SJSA1 (cell line): ENCODE measurements at places on chromosomes 5 and 9. TPM values are rescaled to one million over a fixed set of nuclear protein-coding genes. Genes with fewer than 3 reads are reported as not detected.
A peak's percentile ranks its signal among the peaks of the same experiment; 100 is the strongest.

DNA sequence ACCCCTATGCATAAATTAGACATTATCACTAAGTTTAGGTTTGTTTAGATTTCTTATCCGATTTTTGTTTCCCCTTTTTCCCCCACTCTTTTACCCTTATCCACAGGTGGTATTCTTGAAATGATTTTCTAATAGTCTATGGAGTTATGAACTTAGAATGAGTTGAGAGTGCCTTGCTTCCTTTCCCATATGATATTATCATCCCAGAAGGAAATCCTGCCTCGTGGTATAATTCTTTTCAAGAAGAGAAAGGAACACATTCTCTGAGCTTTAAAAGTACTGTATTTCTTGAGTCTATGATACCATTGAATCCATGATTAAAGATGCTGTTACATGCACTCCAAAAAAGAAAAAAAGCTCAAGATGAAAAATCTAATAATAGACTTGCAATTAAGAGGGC lies 76.9 kb upstream of the ADAMTSL1 start:
- peaks cover 15% of the 10 kb centered on the region for H3K4me1 ChIP-seq
- H3K27me3 ChIP-seq = no peaks in the 10 kb centered on the region
- DNase-seq = no peak
- H3K36me3 ChIP-seq = no peaks in the 10 kb centered on the region

DNA sequence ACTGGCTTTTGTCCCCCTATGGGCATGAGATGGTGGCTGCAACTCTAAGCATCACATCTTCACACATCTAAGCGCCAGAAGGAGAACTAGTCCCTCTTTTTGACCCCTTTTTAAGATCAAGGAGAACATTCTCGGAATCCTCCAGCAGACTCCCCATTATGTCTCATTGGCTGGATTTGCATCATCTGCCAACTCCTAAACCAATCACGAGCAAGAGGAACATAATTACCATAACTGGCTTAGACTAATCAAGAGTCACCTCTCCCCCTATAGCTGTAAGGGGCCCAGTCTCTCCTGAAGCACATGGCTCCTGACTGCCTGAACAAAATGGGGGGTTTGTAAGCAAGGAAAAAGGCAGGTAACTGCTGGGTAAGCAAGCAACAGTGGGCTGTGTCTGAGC lies 68.5 kb upstream of the IQGAP2 start:
- H3K27ac ChIP-seq = no peak overlapping the region
- peaks cover 6% of the 10 kb centered on the region; the same call in 1 of the 2 replicates for H3K27me3 ChIP-seq
- H3K4me3 ChIP-seq = no peak overlapping the region
- no peaks in the 10 kb centered on the region for H3K4me1 ChIP-seq

- H3K27ac ChIP-seq = no peak overlapping the region
- H3K4me3 ChIP-seq = no peak overlapping the region
- no peak for DNase-seq
- peaks cover 16% of the 10 kb centered on the region for H3K4me1 ChIP-seq
These were observed 3.2 kb upstream of the HMGCS1 start for GRCh38 chr5:43316421-43316820.

- H3K27ac ChIP-seq = no peak overlapping the region
- H3K27me3 ChIP-seq = no peaks in the 10 kb centered on the region
- DNase-seq = no peak
- no peak overlapping the region for H3K4me3 ChIP-seq
- H3K4me1 ChIP-seq = peaks cover 7% of the 10 kb centered on the region
These were observed 32.1 kb upstream of the LMNB1 start for GRCh38 chr5:126744836-126745235.

CRB2 gene
- not detected in 2 replicates for total RNA-seq

DNA sequence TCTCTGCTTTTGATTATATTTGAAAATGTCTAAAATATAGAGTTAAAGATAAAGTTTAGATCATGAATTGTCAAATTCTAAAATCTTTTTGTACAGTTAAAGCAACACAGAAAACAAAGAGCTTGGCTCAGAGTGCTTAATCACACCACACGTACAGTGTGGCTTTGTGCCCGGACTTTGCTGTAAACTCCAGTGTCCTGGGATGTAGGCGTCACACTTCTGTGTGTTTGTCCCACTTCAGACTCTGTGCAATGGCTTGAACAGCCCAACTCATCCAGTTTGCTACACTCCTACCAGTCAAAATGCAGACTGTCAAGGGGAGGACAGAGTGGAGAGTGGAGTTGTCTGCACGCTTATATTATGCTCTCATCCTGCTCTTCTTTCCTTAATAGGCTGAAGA lies 45.3 kb downstream of the SMARCA2 start:
- H3K27ac ChIP-seq = no peak overlapping the region
- 0 out of 2 replicates have a peak, but pooled peaks cover 4% of the 10 kb centered on the region for H3K36me3 ChIP-seq
- H3K27me3 ChIP-seq = no peaks in the 10 kb centered on the region
- H3K4me1 ChIP-seq = peaks cover 7% of the 10 kb centered on the region; the same call in 1 of the 2 replicates
- no peak for DNase-seq

GRCh38 chr9:71680189-71680980 lies 87.9 kb downstream of the CEMIP2 start:
- H3K27me3 ChIP-seq = no peaks in the 10 kb centered on the region
- DNase-seq = peak; percentile 52
- no peak overlapping the region for H3K4me3 ChIP-seq
- peaks cover 56% of the 10 kb centered on the region for H3K4me1 ChIP-seq
- peaks cover under 1% of the 10 kb centered on the region; the same call in 1 of the 2 replicates for H3K36me3 ChIP-seq
- H3K27ac ChIP-seq = peak overlapping the region; percentile 72

STPG3 gene
- total RNA-seq = not detected in 2 replicates

DNA sequence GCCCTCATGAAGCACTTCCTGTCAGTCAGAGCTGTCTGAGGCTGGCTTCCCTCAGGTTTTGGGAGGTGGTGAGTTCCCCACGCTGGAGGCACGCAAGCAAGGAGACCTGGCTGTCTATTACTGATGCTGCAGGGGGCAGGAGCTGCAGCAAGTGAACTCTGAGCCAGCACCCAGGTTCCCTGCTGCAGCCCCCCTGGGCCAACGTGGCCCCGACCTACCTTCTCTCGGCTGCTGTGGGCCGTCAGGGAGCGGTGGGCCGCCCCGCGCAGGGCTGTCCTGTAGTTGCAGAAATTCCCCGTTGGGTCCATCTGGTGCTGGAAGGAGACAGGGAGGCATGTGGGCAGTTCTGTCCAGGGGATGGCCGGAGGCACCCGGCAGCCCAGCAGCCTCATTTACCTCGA lies 46.8 kb upstream of the RNF130 start:
- no peaks in the 10 kb centered on the region for H3K36me3 ChIP-seq
- no peak overlapping the region for H3K27ac ChIP-seq
- no peaks in the 10 kb centered on the region for H3K27me3 ChIP-seq
- no peaks in the 10 kb centered on the region for H3K4me1 ChIP-seq
- H3K4me3 ChIP-seq = no peak overlapping the region

GRCh38 chr5:134374232-134374631 lies 2.9 kb downstream of the UBE2B start:
- no peak overlapping the region for H3K4me3 ChIP-seq
- H3K27ac ChIP-seq = no peak overlapping the region
- no peak for DNase-seq

RCL1 gene
- total RNA-seq = 0.91 and 7.3 TPM in 2 replicates

GRCh38 chr9:94949370-94949769 lies 222.9 kb downstream of the AOPEP start:
- H3K4me1 ChIP-seq = peaks cover 31% of the 10 kb centered on the region
- no peak overlapping the region for H3K4me3 ChIP-seq
- peaks cover 2% of the 10 kb centered on the region; the same call in 1 of the 2 replicates for H3K36me3 ChIP-seq
- H3K27ac ChIP-seq = no peak overlapping the region
- DNase-seq = no peak
- H3K27me3 ChIP-seq = no peaks in the 10 kb centered on the region

OLFM1 gene
- 23.4 and 35.0 TPM in 2 replicates for total RNA-seq

- DNase-seq = no peak
- H3K27me3 ChIP-seq = no peaks in the 10 kb centered on the region
These were observed 2334.6 kb upstream of the WWC1 start for GRCh38 chr5:165956854-165957253.
